Tibial nerve (tissue), 4 donors: ENCODE measurements at places on chromosomes 16 and 17.
A peak's percentile ranks its signal among the peaks of the same experiment; 100 is the strongest.

DNA sequence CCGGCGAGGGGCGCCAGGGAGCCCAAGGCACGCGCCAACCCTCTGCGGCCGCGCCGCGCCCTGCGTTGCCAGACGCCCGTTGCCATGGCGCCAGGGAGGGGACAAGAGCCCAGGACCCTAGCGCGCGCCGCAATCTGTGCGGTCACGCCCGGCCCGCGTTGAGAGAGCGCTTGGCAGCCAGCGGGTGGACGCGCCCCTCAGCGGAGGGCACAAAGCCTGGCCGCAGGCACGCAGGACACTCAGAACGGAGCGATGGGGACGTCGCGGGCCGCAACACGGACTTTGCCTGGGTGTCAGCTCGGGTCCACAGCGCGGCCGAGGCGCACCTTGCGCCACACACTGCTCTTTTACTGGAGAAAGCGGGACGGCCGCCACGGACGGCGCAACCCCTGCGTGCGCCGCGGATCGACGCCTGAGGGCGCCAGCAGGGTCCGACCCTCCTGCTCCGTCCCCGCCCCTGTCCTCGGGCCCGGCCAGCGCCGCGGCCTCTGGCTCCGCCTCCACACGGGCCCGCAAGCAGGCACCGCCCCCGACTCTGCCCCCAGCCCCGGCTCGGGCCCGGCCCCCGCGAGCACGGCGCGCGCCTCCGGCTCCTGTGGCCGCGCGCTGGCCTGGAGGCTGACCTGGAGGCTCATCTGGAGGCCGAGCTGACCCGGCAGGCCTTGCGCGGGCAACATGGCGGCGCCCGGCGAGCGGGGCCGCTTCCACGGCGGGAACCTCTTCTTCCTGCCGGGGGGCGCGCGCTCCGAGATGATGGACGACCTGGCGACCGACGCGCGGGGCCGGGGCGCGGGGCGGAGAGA, at the start of gene GFER:
Gene GFER, plus strand, starts transcription at position 650 of the 803 bp plus-strand sequence. Its CDS starts 26 bp downstream, at position 676.
- DNase-seq: peak; percentile 78

DNA sequence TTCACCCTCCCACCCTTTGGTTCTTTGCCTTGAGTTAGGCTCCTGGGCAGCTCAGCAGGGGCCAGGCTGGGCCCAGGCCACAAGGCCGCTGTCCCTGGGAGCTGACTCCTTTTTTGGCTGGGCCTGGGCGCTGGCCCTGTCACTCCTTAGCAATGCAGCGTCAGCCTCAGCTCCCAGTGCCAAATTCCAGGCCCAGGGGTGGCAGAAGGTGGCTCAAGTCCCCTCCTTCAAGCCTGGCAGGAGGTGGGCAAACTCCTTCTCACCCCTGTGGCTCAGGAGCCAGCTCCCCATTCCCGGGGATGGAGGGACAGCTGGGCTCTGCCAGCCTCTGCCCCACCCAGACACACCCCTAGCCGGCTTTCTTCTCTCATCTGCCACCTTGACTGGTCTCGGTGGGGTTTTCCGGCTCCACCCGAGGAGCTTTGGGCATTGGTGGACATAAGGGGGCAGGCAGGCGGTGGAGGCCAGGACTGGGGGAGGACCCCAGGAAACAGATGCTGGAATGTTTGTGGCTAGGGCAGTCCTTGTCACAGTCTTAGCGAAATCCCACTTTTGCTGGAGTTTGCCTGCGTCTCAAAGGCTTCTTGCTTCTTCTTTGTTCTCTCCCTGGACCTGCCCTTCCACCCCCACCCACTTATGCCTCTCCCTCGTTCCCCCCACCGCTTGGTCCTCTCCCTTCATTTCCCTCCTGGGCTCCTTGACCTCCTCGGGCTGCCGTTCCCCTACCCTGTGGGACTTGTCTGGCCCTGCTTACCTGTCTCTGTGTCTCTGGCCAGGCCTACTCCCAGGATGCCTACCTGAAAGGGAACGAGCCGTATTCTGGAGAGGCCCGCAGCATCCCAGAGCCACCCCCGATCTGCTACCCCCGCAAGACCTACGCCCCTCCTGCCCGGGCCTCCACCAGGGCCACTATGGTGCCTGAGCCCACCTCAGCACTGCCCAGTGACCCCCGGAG, 37.4 kb downstream of the ARHGAP23 start:
- peak; percentile 50 for DNase-seq

GRCh38 chr16:68447653-68448359, 502 bp downstream of the SMPD3 start:
- no peak for DNase-seq

GRCh38 chr16:25896411-25896810, 204.7 kb downstream of the HS3ST4 start:
- no peak for DNase-seq

- DNase-seq: no peak
These were observed 77.6 kb downstream of the CCDC182 start for GRCh38 chr17:57667461-57667923.

DNA sequence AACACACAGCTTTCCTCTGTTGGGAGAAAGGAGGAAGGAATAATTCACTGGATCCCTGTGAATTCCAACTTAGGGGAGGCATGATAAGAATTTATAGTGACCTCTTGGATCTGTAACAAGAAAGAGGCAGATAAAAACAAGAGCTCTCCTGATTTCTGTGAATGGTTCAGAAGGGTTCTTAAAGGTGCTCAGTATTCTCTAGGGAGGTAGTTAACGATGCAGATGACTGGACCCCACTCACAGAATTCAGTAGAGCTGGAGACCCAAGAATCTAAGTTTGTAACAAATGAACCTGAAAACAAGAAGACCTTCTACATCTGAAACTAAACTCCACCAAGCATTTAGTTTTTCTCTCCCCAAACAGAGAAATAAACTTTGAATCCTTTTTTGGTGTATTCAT, 8.6 kb downstream of the ZNRF1 start:
- no peak for DNase-seq
